Cardiac septum (tissue), 1 donor: ENCODE measurements at places on chromosomes 4 and X. TPM values are rescaled to one million over a fixed set of nuclear protein-coding genes. Genes with fewer than 3 reads are reported as not detected.

GRCh38 chrX:74924449-74925224 lies 615 bp downstream of the NEXMIF start:
- no peak for DNase-seq

The POU3F4 gene
- not detected for total RNA-seq

The F8A3 gene
- 0.19 TPM for total RNA-seq

DNA sequence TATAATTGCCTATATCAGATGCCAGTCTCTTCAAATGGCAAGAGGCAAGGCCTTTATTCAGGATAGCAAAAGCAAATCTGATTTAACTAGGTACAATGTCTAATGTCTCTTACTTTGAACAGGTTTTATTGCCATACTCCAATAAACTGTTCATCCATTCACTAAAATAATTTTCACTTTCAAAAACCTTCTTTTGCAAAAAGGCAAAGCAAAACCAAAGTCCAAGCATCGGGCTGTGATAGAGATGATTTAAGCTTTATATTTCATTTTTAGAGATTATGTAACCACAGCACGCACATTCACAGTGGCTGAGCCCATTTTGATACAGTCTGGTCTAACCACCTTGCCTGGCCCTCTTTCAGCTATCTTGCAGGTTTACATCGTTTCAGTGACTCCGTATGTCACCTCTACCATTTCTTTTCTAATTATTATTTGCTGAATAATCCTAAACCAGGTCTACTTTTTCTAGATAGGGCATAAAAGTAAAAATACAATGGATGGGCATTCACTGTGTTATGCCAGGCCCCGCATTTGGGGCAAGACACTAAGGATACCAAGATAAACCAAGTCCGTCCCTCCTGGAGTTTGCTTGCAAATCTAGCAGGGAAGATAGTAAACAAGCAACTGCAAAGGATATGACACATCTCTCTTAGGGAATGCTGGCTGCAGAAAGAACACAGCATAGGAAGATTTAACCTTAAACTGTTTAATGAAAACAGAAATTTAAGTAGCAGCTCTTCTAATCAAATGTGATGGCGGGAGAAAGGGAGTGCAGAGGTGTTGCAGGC lies 1.8 kb downstream of the CASP3 start:
- DNase-seq = no peak

The P2RY10 gene
- not detected for total RNA-seq

GRCh38 chrX:34810916-34811315 lies 131.7 kb upstream of the FAM47B start:
- no peak for DNase-seq

DNA sequence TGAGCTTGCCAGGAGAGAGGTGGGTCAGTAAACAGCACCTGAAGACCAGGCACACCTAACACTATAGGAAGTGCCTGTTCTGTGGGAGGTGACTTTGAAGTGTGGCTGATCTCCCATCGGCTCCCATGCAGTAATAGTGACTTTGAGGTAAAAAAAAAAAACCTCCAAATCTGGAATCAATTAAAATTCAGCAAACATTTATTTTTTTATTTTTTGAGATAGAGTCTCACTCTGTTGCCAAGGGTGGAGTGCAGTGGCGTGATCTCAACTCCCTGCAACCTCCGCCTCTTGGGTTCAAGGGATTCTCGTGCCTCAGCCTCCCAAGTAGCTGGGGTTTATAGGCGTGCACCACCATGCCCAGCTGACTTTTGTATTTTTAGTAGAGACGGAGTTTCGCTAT lies 32.4 kb downstream of the ARHGAP10 start:
- no peak for DNase-seq

The SPANXB1 gene
- not detected for total RNA-seq

The SPANXN1 gene
- not detected for total RNA-seq

GRCh38 chrX:136909119-136909705 lies 28.7 kb upstream of the RBMX start:
- DNase-seq = peak; percentile 89

The METAP1 gene
- total RNA-seq = 56.2 TPM

The MAMLD1 gene
- total RNA-seq = 2.6 TPM

The CFAP47 gene
- total RNA-seq = not detected

GRCh38 chr4:152310257-152310656 lies 225.6 kb downstream of the FBXW7 start:
- DNase-seq = no peak

- DNase-seq = no peak
Observed at GRCh38 chr4:15336410-15337167, 91.2 kb upstream of the C1QTNF7 start.

- DNase-seq = no peak
Observed at GRCh38 chr4:26812049-26812714, 48.5 kb upstream of the STIM2 start.

- DNase-seq = no peak
Observed at GRCh38 chr4:106868381-106869035, 167.6 kb downstream of the DKK2 start.

The C4orf51 gene
- not detected for total RNA-seq

- DNase-seq = no peak
Observed at GRCh38 chr4:38069271-38069760, 109.1 kb downstream of the PTTG2 start.

GRCh38 chr4:101279377-101279871 lies 67.9 kb downstream of the PPP3CA start:
- no peak for DNase-seq
